Suppressor macrophage treated with lipopolysaccharide for 4 hours (primary cell): ENCODE measurements at places on chromosomes 2 and 18.

GRCh38 chr2:240992572-240993291 is 5.7 kb upstream of the SNED1 start:
- peak; percentile 18 for DNase-seq

DNA sequence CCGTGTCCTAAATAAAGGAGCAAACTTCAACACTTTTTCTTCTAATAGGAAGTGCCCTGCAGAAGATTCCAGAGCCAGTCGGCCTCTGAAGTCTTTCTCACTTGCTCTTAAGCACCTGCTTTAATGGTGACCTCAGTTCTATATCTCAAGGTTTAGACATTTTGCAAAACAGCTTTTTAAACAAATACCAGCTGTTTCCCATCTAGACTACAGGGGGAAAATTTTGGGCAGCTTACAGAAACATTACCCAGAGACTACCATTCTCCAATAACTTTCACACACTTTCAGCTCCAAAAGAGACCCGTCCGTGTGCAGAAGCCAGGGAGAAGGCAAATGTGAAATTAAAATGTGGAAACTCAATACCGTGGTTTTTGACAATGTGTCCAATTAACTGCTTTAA is 285.3 kb upstream of the CCDC68 start:
- no peak for DNase-seq

DNA sequence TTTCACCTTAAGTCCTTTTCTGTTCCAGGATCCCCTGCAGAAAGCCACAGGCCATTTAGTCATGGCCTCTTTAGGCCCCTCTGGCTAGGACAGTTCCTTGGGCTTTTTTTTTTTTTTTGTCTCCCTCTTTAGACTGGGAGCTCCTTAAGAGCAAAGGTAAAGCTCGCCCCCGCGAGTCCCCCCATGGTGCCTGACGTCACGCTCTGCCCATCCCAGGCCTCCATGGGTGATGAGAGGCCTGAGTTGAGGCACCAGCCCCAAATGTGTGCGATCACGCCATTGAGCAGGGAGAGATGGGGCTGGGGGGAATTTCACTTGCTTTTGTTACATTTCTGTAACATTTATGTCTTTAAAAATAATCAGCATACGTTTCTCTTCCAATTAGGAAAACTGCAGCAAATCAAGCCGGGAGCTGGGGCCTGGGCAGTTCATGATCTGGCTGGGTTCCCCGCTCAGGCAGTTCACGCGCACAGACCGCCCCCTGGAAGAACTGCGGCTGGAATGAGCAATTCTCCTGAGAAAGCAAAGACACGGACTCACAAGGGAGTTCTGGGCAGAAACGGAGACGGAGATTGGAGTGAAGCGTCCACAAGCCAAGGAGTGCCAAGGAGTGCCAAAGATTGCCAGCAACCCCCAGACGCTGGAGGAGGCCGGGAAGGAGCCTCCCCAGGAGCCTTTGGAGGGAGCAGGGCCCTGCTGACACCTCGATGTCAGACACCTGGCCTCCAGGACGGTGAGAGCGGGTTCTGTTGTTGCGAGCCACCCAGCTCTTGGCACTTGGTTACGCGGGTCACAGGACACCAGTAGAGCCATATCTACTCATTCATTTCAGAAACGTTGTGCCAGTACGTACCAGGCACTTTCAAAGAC is 108.4 kb upstream of the ODC1 start:
- DNase-seq: no peak

- DNase-seq: no peak
Measured at GRCh38 chr2:80293039-80293438, 11.5 kb downstream of the LRRTM1 start.

- DNase-seq: no peak
Measured at GRCh38 chr2:39484620-39485495, 47.8 kb upstream of the MAP4K3 start.
